ENCODE measurements at places on chromosomes 1 and 21.

DNA sequence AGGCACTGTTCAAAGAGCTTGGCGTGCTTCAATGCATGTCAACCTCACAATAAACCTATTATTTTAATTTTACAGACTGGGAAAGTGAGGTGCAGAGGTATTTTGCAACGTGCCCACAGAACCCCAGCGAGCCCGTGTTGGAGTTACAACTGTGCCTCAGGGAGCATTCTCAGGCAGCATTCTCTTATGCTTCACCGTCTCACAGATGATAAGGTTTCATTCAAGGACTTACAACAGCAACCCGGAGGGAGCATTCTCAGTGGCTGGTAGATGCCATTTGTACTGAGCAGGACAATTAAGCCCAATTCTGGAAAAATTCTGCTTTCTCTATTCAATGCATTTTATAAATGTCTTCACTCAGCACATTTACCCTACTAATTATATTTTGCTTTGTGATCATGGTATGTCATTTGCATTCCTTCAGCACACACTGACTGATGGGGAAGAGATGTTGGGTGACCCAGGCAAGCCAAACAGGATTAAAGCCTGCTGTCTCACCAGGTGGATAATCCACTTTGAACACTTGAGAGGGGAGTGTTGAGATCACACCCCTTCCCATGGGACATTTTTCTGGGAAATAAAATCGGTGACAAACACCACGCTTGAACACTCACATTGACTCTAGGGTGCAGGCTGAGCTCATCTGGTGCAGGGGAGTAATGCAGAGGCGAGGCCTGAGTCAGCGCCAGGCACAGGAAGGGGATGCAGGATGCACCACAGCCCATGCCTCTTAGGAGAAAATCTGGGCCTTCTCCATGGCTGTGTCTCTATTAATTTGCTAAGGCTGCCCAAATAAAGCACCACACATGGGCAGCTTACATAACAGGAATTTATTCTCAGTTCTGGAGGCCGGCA is 113.9 kb downstream of the CLIC6 start:
- DNase-seq, result no peak

DNA sequence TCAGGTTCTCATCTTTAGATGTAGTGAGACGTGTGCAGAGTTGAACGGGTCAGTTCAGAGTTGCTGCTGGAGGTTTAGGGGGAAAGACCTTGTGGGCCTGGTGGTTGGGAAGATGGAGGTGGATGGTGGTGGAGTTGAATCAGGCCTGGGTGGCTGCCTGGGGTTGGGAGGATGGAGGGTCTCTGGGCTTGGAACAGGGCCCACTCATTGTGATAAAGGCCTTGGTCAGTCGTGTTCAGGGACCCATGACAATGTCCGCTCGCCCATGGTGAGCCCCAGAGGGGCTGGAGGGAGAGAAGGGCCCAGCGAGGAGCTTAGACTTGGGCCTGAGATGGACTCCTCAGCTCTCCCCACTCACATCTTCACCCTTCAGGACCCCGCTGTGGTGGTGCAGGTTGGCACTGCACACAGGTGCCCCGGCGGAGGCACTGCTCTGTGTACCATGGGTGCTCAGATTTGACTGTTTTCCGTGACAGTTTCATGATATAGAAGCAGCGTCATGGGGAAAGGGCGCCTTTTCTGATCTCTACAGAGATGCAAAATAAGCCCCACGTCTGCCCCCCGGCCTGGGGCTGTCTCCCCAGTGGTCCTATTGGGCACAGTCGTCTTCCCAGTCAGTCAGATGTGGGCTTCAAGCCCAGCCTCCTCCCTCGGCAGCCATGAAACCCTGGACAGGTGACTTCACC is 39.2 kb downstream of the DISP3 start:
- no peak for DNase-seq

DNA sequence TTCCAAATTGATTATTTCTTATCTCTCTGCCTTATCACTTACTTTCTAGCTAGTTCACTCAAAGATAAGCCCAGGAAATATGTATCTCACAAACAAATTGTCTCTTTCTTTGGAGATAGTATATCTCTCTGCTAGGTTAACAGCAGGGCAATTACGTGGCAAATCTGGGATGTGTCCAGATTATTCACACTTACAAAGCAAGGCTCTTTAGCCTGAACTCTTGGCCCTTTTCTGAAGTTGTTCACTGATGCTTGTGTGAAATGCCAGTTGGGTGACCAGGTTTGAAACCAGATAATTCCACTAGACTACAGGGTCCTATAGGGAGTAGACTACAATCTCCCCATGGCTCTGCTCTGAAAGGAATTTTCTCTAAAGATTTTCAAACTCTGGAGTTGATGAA is 30.8 kb upstream of the FAM78B start:
- DNase-seq, result no peak

GRCh38 chr1:180301135-180301742 is 71.2 kb downstream of the LHX4 start:
- no peak for DNase-seq

DNA sequence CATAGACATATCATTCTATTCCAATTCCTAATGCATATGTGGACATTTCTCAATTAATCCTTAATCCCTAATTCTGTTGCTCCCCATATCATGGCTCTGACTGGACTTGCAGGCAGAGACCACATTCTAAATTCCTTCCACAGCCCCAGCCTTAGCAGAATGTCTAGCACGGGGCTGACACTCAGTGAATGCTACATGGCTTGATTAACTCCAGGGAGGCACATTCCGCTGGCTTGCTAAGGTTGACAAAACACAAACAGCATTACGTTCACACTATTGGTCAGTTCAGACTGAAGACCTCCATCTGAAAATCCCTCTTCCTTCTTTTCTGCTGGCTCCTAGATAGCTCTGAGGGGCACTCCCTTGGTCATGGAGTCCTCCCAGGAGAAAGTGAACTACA is 119.4 kb downstream of the ASTN1 start:
- DNase-seq, result no peak

GRCh38 chr1:36576118-36576517 is 93.4 kb upstream of the CSF3R start:
- DNase-seq, result no peak

DNA sequence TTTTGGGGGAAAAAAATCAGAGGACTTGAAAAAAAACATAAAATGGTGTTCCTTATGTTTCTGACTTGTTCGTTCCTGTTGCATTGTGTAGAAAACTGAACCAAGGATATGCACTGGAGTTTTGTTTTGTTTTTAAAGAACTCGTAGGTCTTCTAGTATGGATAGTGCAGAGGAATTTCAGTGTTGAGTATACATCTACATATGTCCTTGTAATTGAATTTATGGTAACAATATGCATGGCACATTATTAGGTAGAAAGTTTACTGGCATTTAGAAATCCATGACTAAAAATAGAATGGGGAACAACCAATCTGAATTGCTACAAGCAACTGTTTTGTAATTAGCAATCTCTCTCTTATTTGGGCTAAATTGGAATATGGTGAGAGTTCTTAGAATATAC is 188.3 kb upstream of the ZRANB2 start:
- no peak for DNase-seq

GRCh38 chr1:21325731-21326387 is 35.6 kb upstream of the ECE1 start:
- DNase-seq, result no peak

DNA sequence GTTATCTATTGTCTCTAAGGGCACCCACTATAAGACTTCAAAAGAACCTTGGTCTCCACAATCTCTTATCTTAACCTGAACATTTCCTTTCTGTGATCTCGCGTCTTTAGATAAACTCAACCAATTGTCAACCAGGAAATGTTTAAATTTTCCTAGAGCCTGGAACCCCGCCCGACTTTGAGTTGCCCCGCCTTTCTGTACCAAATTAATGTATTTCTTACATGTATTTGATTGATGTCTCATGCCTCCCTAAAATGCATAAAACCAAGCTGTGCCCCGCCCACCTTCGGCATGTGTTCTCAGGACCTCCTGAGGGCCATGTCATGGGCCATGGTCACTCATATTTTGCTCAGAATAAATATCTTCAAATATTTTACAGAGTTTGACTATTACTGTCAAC is 5.9 kb upstream of the CXADR start:
- no peak for DNase-seq

DNA sequence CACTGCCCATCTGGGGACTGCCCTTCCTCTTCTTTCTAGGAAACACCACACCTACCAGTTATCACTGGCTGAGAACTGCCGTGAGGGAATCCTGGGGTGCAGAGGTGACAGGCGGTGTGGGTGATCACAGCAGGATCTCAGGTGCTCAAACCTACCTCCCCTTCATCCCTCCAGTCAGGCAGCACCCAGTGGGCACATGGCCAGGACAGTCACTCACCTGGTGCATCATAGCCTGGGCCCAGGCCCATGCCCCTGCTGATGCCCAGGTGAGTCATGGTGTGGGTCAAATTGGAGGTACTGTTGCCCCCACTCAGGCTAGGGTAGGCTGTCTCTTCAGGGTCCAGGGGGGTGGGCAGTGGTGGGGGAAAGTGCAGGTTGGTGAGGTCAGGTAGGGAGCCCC is 5.3 kb upstream of the DENND4B start:
- no peak for DNase-seq

DNA sequence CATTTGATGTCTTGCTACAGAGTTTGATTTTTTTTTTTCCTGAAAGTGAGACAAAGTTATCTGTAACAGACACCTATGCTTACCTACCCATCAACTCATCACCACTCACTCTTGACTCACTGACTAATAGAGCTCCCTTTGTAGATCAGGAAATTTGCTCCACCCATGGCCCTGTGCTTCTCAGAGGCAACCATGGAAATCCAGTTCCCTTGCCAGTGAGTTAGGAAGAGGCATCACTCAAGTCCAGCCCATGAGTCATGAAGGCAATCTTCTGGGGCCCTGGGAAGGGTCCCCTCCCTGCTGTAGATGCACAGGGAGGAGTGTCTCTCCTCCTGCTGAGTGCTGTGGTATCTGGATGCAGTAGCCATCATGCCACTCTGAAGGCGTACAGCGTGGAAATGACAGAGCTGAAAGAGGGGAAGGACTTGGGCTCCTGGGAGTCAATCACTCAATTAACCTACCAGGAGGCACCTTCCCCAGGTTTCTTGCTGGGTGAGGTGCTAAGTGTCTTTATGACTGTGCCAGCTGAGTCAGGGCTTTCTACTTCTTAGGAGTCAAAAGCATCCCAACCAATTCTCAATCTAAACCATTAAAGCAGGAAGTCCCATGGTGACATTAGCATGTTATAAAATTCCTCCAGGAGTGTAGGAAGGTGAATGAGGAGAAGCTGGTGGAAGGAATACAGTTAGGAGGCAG is 56.1 kb downstream of the DNTTIP2 start:
- DNase-seq, result no peak

DNA sequence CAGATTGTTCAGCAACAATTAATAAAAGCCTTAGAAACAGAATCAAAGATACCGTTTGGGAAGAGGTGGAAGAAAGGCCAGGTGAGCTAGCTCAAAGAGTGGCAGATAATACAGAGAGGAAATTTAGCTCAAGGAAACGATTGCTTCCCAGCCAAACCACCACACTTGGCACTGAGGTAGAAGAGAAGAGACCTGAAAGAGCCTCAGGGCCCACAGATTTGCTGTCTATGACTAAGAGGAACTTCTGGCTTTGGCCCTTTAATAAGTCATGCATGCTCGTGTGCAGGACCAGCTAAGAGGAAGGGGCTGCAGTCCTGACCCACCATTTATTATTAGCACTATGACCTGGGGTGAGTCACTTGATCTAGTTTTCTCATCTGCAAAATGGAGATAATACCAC is 72.8 kb upstream of the BCL10 start:
- DNase-seq, result no peak

- no peak for DNase-seq
Observed at GRCh38 chr1:178733972-178734371, 8.9 kb downstream of the RALGPS2 start.

- no peak for DNase-seq
Observed at GRCh38 chr1:197180252-197180878, 33.9 kb upstream of the ASPM start.

GRCh38 chr1:248841702-248842395 is 3.8 kb downstream of the ZNF672 start:
- DNase-seq, result no peak

- DNase-seq, result no peak
Observed at GRCh38 chr1:47823040-47823808, 174.0 kb downstream of the TRABD2B start.

DNA sequence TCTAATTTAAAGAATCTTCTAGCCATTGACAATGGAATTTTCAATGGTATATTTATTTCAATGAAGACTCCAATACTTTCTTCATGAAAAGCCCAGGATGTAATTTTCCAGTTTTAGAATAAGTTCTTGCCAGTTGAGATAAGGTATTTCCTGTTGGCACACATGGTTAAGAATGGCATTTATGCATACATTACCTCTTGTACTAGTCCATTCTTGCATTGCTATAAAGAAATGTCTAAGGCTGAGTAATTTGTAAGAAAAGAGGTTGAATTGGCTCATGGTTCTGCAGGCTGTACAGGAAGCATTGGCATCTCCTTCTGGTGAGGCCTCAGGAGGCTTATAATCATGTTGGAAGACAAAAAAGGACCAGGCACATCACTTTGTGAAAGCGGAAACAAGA is 1179.6 kb downstream of the AMY1C start:
- no peak for DNase-seq

DNA sequence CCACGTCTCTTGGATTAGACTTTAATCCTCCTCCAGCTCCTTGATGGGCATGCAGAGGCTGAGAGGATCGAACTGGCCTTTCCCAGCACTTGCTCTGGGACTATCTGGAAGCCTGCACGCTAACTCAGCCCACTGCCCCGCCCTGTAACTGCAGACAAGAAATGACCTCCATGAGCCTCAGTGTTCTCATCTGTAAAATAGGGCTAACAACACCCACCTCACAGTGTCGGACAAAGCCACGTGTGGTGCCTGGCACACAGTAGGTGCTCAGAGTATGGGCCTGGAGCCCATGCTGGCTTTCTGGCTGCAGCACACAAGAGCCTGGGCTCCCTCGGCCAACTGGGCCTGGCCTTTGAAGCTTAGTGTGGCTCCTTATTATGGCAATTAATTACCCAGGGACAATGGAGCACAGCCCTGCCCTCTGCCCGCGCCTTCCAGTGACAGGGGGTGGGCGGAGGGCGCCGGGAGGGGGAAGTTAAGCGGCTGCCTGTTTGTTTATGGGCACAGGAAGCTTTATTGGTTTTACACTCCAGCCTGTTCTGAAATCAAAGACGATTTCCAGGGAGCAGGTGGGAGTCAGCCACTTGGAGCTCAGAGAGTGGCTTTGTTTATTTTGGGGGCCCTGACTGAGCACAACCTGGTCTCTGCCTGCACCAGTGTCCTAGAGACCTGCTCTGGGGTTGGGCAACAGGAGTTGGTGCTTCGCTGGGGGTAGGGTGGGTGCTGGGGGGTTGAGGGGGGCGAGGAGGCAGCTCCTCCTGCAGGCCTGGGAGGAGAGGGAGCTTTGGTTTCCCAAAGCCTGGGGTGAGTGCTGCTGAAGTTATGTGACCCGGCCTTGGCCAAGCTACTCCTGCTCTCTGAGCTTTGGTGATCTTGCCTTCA is 31.0 kb downstream of the PAX7 start:
- DNase-seq, result no peak

- no peak for DNase-seq
Observed at GRCh38 chr1:205379056-205379455, 22.3 kb upstream of the KLHDC8A start.

DNA sequence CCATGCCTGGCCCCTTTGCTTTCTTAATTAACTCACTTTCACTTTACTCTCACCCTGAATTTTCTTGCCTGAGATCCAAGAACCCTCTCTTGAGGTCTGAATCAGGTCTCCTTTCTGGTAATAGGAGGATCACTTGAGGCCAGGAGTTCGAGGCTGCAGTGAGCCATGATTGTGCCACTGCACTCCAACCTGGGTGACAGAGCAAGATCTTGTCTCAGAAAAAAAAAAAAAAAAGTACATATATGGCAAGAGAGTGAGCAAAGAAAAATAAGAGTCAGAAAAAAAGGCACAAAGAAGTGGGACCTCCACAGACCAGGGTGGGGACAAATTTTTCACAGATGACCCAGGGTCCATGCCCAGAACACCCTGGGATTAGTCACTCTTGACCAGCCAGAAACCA is 34.1 kb upstream of the RD3 start:
- no peak for DNase-seq

All from cortex of kidney (tissue), 1 donor.